SW 1271 (cell line): ENCODE measurements at places on chromosomes 2 and 18.

- DNase-seq: no peak
Measured at GRCh38 chr2:30766666-30767065, 40.6 kb downstream of the CAPN13 start.

- no peak for DNase-seq
Measured at GRCh38 chr2:120438301-120439066, 92.5 kb downstream of the INHBB start.

- DNase-seq: no peak
Measured at GRCh38 chr2:101751276-101751815, 53.8 kb downstream of the MAP4K4 start.

DNA sequence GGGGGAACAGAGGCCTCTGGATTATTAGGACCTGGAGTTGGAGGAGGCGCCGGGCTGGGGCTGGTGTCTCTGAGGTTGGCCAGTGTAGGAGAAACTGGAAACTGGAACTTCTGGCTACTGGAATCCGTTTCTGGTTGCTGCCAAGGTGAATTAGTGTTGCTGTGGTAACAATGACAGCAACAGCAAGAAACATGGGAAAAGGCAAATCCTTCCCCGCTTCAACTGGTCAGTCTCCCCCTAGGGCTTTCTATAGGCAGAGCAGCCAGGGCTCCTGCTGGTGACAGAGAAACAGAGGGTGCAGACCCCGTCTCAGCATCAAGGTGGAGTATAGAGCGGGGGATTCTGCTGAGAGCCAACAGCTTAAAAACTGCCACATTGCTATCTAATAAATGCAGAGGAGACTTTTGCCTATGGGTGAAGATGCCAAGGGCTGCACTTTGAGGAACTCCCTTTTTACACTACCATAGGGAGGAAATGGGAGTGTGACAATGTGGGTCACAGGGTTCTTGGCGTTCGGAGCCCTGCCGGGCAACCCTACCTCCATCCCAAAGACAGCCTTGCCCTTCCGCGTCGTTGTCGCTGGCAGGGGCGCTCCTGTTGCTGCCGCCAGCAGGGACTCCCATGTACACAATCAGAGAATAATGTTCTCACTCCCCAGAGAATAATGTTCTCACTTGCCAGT lies 81.4 kb upstream of the CABLES1 start:
- DNase-seq: peak; percentile 15

GRCh38 chr2:178379162-178380004 lies 71.6 kb downstream of the PRKRA start:
- no peak for DNase-seq

GRCh38 chr18:61982475-61982874 lies 89.7 kb upstream of the RNF152 start:
- DNase-seq: no peak

DNA sequence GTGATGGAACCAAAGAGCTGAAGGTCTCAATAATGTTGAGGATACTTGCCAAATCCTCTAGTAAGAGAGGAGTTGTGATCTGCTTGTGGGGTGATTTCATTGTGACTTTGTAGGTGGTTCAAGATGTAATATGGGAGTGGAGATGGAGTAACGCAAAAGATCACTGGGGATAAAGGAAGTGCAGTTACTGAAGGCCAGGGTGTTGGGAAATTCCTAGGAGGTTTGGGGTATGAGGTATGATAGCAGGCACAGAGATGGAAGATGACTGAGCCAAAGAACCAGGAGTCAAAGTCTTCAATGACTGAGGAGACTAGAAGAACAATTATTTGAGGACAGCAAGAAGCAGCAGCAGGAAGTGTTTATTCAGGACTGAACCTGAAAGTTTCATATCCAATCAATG lies 222.6 kb downstream of the NCKAP5 start:
- DNase-seq: no peak

GRCh38 chr2:10537522-10538199 lies 89.5 kb upstream of the ODC1 start:
- DNase-seq: no peak

DNA sequence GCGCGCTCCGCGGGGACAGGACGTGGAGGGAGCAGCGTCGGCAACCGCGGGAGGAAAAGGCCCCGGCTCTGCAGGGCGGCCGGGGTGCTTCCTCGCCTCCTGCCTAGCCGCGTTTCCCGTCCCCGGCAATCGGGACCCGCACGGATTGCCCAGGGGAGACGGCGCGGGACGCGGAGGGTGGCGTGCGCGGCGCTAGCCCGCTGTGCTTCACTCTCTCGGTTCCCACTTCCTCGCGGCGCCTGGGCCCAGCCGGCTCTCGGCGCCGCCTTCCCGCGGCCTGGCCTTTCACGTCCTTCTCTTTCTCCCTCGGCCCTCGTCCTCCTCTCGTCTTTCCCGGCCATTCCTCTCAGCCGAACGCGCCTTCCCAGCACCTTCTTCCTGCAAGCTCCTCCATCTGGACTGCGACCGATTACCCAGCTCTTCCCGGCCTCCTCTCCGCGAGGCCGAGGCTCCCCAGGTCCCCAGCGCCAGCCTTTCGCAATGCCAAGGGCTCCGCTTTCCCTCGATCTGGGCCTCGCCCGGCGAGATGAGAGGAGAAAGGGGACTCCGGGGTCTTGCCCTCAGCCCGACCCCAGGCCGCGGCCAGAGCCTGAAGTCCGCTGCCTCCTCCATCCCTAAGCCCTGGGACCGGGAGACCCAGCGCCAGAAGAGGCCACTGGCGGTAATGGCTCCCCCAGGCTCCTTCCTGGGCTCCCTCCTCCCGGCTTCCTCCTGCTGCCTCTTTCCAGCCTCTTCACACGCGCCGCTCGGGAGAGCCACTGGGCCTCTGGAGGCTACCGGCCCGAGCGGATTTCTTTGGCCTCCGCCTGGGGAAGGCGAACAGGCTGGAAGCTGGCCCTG lies 34.3 kb upstream of the ATP6V1B1 start:
- DNase-seq: peak; percentile 51

GRCh38 chr18:27483276-27483675 lies 298.2 kb upstream of the CHST9 start:
- DNase-seq: no peak

DNA sequence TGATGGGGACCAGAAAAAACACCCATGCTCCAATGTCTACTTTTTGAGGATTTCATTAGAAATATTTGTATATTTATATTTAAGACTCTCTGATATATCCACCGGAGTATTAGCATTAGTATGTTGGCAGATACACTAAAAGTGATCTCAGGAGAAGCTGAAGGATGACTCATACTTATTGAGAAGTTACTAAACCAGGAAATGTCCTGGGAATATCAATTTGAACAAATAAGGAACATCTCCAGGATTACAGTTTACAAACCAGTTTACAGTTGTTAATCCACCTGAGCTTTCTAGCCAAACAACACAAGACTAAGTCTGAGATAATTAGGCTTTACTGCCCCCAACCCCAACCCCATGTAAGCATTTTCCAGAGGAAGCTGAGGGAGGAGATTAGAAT lies 16.1 kb upstream of the DPP4 start:
- DNase-seq: no peak

DNA sequence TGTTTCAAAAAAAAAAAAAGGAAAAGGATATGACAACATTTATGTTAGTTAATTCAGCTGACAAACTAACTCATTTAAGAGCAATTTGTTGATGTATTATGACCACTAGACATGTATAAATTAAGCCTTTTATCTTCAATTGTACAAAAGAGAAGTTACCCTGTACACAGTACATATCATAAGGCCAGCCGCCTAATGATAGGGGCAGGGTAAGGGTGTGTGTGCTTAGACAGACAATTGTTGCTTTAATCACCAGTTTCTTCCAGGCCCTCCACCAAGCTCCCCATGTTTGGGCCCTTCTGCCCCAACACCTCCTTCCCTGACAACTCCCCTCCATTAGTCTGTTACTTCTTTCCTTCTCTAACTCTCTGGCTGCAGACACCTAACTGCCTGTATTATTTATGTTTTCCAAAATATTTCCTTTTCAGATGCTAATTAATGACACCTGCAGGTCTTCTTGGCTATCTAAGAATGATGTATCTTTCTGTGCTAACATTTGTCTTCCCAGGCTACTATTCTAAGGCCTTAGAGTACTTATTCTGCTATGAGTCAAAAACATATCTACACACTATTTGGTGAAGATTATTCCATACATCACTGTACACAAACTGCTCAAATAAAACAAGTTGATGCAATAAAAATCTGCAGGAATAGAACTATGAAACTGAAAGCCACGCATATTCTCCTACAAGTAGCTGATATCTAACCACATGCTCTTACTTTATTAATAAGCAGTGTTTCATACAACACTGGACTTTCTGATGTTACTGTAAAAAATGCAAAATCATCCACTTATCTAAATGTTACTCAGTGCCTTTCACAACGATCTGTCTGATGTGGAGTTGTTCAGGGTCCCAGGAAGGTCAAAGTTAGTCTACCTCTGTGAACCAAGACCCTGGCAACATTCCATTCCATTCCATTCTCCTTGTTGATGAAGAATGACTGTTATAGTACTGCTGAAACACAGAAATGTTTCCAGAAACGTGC lies 26.4 kb downstream of the TMEM131 start:
- DNase-seq: no peak

DNA sequence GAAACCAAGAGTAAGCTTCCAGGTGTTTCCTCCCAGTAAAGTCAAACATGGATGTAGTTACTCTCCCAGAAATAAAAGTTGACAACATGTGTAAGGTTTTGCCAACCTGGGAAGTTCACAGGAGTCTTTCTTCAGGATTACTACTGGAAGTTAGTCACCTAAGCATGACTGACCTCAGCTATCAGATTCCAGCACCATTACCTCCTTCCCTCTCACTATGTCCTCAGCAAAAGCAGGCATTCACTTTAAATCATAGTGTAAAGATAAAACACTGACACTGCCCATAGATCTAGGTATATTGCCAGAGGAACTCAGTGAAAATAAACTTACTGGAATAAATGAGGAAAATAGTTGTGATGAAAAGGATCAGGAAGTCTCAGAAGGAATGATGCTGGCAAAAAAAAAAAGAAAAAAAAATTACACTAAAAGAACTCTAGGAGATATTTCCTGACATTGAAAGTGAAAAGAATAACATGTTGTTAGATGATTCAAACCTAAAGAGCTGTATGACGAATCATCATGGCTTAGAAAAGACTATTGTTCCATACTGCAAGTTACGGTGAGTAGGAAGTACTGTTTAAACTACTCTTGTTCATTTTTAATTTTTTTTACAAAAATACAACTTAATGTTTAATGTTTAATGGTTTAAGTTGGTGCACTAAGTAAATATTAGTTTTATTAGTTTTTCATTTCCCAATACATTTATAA lies 484.5 kb upstream of the ZNF804A start:
- DNase-seq: peak; percentile 2

- DNase-seq: no peak
Measured at GRCh38 chr18:48022021-48022420, 91.6 kb upstream of the SMAD2 start.

DNA sequence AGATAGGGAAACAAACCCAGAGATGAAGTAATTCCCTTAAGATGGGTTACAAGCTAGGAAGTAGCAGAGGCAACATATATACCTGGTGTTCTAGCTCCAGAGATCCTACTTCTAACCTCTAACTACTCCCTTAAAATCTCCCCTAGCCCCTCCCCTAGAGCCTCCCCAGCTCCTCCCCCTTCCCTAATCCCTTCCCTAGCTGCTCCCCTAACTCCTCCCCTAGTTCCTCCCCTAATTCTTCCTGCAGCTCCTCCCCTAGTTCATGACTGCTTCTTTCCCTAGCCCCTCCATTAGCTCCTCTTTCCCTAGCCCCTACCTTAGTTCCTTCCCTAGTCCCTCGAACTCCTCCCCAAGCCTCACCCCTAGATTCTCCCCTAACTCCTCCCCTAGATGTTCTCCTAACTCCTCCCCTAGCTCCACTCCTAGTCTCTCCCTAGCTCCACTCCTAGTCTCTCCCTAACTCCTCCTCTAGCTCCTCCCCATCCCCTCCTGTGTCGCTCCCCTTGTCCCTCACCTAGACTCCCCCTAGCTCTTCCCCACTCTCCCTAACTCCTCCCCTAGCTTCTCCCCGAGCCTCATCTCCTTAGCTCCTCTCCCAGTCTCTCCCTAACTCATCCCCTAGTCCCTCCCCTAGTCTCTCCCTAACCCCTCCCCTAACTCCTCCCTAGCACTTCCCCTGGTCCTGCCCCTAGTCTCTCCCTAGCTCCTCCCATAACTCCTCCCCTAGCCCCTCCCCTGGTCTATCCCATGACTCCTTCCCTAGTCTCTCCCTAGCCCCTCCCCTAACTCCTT lies 108.9 kb downstream of the CD226 start:
- DNase-seq: no peak

GRCh38 chr18:47254341-47254939 lies 3.0 kb upstream of the SKOR2 start:
- DNase-seq: no peak

GRCh38 chr2:128818704-128819491 lies 500.2 kb upstream of the HS6ST1 start:
- DNase-seq: no peak

- DNase-seq: no peak
Measured at GRCh38 chr2:180038997-180039396, 31.9 kb upstream of the CWC22 start.

DNA sequence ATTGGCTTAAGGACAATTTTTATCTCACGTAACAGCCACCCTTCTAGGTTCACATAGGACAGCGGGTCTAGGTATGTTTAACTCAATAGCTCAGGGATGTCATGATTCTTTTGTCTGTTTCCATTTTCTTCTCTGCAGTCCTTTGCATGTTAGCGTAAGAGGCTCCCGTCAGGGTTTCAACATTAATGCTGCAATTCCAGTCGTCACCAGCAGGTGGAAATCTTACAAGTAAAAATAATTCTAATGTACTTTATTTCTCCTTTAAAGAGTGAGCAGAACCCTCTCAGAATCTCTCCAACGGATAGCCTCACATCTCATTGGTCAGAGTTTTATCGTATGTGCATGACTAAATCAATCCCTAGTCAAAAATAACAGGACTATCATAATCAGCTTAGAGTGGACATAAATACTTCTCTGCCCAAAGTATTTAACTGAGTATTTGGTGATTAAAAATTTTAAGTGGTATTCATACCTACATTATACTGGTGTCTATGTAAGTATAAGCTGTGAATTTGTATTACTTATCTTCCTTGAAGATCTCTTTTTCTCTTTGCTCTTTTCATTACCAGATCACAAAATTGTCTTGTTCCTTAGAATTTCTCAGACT lies 487.2 kb upstream of the GCFC2 start:
- DNase-seq: peak; percentile 14

- DNase-seq: no peak
Measured at GRCh38 chr2:63822478-63822877, 19.2 kb upstream of the UGP2 start.

GRCh38 chr2:72603481-72603880 lies 222.4 kb downstream of the EXOC6B start:
- no peak for DNase-seq

DNA sequence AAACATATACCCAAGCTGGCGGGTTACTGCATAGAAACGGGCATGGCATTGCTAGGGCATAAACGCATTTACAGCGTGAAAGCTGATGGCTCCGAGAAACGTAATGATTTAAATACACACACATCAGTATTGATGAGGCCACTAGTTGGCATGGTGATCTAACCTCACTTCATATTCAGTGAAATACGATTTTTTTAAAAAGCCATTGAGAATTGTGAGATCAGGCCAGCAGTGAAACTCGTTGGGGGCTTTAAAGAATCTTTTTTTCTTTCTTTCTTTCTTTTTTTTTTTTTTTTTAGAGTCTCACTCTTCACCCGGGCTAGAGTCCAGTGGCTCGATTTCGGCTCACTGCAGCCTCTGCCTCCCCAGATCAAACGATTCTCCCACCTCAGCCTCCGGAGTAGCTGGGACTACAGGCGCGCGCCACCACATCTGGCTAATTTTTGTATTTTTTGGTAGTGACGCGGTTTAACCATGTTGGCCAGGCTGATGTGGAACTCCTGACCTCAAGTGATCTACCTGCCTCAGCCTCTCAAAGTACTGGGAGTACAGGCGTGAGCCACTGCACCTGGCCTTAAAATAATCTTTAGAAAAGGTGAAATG lies 2.4 kb upstream of the SMAD7 start:
- DNase-seq: no peak

- DNase-seq: no peak
Measured at GRCh38 chr2:118309257-118309945, 221.1 kb downstream of the INSIG2 start.
